Stimulated activated CD8-positive, alpha-beta memory T cell treated with anti-CD3 and anti-CD28 coated beads, Interleukin-15, amount 100 ng/mL, for 4 hours (primary cell): ENCODE measurements at places on chromosomes 16 and 17.

GRCh38 chr16:89048090-89048725 is 45.4 kb upstream of the ACSF3 start:
- no peak for DNase-seq

DNA sequence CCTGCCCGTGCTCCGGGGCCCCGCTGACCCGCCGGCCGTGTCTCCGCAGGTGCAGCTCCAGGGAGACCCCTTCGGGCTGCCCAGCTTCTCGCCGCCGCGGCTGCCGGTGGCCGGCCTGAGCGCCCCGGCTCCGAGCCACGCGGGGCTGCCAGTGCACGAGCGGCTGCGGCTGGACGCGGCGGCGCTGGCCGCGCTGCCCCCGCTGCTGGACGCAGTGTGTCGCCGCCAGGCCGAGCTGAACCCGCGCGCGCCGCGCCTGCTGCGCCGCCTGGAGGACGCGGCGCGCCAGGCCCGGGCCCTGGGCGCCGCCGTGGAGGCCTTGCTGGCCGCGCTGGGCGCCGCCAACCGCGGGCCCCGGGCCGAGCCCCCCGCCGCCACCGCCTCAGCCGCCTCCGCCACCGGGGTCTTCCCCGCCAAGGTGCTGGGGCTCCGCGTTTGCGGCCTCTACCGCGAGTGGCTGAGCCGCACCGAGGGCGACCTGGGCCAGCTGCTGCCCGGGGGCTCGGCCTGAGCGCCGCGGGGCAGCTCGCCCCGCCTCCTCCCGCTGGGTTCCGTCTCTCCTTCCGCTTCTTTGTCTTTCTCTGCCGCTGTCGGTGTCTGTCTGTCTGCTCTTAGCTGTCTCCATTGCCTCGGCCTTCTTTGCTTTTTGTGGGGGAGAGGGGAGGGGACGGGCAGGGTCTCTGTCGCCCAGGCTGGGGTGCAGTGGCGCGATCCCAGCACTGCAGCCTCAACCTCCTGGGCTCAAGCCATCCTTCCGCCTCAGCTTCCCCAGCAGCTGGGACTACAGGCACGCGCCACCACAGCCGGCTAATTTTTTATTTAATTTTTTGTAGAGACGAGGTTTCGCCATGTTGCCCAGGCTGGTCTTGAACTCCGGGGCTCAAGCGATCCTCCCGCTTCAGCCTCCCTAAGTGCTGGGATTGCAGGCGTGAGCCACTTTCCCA is 5.9 kb downstream of the CTF1 start:
- DNase-seq = no peak

DNA sequence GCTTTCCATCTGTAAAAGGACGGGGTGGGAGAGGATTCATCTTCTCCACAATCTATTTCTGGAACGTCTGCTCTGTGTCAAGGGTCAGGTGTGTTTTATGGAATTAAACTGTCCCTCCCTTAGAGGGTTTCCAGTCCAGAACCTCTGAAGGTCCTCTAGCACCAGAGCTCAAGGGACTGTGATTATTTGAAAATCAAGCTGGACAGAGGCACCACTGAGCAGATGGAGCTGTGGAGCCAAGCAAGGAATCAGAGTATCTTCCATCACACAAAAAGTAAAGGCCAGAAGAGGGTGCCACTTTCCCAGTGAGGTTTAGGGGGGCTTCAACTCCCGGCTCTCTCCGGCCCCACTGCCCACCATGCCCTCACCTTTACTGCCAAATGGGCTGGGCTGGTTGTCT is 6.8 kb downstream of the CACNG5 start:
- DNase-seq = no peak

DNA sequence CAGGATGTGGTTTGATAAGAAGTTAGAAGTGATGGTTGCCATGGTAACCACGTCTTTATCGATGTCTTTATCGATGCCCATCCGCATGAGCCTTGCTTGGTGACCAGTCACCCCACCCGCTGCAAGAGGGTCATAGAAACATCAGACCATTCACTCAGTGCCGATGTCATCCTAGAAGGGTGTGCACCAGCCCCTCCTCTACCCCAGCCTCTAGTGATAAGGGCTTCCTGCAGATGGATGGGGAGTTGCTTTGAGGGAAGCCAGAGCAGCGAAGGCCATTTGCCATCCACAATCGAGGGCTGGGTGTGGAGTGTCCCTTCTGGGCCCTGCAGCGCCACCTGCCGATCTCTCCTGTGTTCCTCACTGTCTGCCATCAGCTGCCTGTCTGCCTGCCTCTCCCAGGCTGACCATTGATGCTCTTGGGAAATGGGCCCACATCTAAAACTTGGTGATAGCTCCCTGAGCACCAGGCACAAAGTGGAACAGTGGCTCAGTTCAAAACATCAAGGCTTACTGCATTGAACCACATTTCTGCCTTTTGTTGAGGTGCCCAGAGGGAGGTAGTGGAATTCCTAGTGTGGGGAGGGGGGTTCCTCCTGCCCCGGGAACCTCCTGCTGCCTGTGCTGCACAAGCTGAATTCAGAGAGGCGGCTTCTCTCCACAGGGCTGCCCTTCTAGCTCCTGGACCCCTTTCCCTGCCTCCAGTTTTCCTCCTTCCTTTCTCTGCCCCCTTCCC is 8.9 kb downstream of the CALB2 start:
- no peak for DNase-seq

- DNase-seq = no peak
These were observed 13.7 kb downstream of the SHCBP1 start for GRCh38 chr16:46607529-46607928.

DNA sequence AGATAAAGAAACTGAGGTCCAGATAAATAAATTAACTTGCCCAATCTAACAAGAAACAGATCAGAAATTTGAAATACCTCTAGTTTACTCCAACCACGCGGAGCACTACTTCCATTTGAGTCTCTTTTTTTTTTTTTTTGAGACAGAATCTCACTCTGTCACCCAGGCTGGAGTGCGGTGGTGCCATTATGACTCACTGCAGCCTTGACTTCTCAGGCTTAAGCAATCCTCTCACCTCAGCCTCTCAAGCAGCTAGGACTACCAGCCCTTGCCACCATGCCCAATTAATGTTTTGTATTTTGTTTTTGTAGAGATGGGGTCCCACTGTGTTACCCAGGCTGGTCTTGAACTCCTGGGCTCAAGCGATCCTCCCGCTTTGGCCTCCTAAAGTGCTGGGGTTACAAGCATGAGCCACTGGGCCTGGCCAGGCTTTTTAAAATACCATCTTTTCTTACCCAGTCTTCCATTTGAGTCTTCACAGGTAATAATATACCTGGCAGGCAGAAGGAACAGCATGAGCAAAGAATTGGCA is 3.3 kb upstream of the NACA2 start:
- DNase-seq = no peak

GRCh38 chr17:55629995-55630394 is 92.7 kb downstream of the TMEM100 start:
- no peak for DNase-seq

GRCh38 chr17:56640116-56640515 is 46.6 kb downstream of the NOG start:
- no peak for DNase-seq

DNA sequence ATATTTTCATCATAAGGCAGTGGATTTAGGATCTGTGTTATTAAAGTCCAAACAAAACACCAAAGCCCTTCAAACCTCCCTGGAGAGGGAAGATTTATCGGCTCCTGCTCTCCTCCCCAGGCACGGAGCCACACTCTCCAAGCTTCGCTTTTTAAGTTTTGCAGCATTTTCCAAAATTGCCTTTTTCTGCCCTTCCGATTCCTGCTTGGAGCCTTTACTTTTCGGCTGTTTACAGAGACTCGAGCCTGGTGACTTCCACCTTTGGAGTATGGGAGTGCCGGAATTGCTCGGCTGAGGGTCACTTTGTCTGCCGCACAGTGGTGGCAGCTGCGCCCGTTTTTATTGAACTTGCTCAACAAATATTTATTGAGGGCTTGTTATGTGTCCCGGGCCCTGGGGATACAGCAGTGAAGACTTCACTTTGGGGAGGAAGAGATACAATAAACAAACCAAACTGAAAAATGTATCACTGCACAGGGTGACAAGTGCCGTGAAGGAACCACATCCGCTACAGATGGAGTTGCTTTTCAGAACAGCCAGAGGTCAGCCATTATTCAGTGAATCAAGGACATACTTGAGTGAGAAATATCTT is 185.5 kb downstream of the NTN1 start:
- DNase-seq = no peak

DNA sequence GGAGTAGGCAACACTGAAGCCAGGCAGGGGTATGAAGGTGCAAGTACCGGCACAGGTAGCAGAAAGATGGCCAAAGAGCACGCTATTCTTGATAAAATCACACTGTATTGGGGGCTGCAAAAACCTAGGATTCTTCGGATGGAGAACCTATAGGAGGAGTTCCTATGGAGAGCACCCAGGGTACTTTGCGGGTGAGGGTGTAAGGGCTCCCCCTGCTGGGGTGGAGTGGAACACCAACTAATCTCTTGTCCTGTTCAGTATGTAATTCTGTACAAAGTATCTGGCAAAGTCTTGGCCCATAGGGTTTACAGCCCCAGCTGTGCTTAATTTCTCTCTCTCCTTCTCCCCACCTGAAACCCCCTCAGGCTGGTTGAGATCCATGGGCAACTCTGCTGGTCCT is 393.1 kb upstream of the ASIC2 start:
- DNase-seq = no peak

DNA sequence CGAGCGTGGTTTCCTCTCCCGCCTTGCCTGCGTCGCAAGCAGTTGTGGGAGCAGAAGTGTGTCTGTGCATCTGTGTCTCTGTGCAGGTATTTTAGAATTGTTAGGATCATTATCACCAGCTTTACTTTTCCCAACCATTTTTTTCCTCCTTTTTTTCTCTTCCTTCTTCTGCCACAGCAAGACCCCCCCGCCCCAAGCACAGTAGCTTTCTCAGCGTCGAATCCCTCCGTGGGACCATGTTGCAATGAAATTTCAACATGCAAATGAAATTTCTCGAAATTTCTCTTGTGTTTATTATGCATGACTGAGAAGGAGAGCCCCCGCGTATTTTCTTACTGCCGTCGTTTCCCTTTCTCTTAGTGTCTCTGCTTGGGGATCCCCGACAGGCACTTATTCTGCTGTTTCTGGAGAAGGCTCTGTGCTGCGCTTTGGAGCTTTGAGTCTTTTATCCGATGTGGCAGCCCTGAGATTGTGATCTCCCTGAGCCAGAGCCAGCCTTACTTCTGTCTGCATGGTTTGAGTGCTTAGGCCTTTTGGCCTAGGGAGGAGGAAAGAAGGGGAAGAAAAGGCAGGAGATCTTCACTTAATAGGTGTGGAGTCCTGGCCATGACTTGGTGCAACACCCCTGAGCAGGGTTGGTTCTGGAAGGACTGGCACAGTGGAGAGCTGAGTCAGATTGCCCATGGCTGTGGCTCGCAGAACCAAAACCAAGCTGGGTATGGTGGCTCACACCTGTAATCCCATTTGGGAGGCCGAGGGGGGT is 5.0 kb downstream of the ARMC7 start:
- no peak for DNase-seq

GRCh38 chr16:51508490-51509212 is 357.6 kb upstream of the SALL1 start:
- DNase-seq = no peak

GRCh38 chr16:19472482-19472881 is 49.4 kb downstream of the GDE1 start:
- no peak for DNase-seq

DNA sequence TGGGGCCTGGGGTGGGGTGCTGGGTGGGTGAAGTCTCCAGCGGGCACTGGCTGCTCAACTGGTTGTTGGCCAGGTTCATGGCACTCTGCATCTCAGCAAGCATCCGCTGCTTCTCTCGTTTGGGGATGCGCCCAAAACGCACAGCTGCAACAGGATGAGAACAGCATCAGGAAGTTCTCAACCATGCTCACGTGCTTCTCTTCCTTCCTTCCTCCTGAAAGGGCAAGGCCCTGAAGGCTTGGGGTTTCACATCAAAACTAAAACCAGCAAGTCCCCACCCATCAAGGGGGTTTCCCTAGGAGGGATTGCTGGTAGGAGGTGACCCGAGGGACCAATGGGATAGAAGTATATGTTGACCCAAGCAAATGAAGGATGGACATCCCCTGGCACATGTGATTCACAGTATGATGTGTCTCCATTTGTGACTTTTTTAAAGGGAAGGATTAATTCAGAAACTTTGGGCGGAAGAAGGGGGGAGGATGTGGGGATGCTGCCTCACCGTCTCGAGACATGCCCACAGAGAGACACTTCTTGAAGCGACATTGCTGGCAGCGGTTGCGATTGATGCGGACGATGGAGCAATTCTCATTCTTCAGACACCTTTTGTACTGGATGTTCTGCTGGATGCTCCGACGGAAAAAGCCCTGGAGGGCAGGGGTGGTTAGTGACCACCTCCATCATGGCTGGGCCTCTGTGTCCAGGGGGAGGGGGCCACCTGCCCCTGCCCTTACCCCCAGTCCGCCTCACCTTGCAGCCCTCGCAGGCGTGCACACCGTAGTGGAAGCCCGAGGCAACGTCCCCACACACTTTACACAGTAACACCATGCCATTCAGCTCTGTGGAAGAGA is 4.2 kb downstream of the NR1D1 start:
- peak; percentile 81 for DNase-seq

DNA sequence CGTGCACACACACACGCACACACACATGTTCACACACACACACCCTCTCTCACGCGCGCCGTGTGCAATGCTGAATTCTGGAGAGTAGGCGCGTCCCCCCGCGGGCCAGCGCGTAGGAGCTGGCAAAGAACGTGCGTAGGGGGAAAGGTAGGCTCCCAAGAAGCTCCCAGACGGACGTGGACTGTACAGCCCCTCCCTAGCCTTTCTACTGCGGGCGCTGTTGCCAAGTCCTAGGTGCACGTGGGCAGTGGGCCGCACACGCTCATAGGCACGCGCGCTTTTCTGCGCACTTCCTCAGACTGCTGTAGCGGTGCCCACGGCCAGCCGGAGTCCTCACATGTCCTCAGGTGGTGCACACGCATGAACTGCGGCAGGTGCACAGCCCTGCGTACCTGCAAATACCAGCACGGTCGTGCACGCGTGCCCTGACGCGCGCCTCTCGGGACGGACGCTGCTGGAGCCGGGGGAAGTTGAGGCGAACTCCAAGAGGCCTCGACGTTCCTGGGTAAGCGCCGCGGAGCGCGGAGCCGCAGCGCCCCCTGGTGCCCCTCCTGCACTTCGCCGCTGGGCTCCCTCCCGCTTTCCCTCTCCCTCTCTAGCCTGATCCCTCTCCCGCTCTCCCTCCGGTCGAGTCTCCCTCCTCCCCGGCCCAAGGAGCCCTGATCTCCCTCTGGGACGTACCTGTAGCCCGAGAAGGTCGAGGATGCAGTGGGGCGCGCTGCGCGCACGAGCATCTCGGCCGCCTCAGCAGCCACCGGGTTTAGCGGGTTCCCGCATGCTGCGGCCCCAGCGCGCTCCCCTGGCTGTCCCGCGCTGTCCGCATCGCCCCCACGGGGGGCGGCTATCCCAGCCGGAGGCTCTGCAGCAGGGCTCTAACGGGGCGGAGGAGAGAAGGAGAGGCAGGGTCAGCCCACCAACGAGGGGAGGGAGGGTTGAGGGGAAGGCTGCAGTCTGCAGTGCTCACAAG is 749 bp downstream of the GRIN2A start:
- no peak for DNase-seq
